ENCODE measurements at places on chromosomes 7 and 10.

DNA sequence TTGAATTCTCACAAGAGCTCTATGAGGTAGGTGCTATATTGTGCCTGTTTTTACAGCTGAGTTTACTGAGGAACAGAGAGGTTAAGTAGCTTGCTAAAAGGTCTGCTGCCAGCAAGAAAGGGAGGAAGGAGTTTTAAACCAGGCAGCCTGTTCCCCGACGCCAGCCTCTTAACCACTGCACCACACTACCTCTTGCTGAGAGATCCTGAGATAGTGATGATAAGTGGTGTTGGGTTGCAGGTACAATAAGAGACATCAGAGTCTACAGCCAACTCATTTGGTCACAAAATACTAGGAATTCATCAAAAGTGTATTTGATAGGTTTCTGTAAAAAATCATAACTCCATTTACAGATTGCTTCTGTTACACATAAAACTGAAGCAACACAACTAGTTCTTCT, 8.0 kb downstream of the CCDC71L start:
- no peak for DNase-seq

DNA sequence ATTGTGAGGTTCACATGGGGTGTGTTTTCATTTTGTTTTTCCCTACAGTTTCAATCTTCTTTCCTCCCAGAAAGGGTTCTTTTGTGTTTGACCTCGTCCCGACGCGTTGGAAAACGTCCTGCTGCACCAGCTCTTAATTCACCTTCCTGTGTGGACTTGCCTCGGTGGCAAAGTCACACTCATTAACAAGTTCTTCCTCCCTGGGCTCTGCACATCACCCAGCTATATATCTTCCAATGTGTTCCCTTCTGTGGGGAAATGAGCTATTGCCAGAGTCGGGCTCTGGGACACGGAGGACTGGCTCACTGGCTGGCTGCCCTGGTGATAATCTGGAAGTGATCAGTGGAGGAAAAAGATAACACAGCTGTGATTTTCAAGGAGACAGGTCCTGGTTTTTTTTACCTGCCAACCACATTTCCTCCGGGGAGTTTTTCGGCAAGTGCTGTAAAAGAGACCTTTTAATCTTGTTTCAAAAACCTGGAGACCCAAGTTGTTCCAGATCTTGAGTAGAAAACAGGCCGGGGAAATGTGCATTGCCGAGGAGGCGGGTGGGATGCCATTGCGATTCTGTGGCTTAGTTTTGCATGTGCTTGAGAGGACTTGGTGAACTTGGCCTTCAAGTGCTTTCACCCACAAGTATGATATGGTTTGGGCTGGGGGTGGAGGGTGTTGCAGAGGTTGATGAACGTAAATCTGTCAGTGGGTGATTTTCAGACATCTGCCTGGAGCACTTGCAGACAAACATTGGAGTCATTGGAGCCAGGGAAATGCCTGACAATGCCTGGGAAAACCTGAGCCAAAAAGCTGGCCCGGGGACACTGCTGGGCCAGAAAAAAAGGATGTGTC, 96.5 kb upstream of the CREB5 start:
- DNase-seq, result no peak

DNA sequence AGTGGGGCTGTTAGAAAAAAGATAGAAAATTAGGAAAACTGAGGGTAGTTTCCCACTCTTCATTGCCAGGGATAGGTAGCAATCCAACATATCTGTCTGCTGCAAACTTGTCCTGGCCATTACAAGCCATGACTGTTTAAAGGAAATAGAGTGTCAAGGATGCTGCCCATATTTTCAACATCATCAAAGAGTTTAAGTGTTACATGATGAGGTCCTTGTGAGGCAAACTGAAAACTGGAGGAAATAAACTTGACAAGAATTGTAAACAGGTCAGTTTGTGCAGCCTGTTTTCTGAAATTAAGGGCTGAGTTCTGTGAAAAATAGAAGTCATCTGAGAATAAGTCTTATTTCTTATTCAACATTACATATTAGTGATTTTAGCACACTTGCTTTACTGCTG, 78.0 kb downstream of the VWDE start:
- DNase-seq, result no peak

DNA sequence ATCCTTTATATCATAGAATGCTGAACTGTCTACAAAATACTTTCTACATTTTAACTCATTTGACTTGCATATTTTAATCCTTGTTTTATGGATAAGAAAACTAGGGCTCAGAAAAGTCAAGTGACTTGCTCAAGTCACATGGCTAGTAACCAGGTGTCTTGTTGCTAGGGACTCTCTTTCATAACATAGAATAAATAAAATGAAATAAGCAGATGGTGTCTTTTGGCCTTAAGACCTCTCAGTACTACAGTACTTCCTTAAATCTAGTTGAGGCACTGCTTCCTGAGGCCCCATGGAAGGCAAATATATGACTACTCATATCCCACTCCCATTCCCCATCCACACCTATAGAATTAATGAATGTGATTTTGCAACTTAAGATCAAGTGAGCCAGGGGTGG, 87.9 kb downstream of the CDK6 start:
- no peak for DNase-seq

DNA sequence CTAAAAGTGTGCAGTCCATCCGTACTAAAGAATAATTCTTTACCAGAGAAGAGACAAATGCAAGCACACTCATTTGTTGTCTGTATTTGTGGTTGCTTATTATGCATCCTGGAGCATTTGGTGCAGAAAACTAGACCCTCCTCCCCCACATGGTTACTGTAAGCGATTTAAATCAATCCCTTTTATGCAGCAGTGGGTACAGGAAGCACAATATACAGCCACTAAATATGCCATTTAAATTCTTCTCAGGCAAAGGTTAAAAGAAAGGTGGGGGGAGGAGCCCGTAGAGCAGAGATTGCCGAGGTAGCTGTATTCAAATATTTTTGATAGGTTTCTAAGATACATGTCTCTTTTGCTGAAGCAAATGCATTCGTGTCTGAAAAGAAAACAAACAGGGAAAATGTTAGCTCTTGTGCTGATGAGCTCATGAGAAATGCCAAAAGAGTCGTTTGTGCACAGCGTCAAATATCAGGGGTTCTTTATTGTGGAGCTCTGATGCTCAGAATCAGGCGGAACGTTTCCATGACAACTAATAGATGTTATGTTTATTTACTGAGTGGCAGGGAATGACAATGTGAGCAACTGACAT, 131.3 kb upstream of the NPVF start:
- peak; percentile 35 for DNase-seq

DNA sequence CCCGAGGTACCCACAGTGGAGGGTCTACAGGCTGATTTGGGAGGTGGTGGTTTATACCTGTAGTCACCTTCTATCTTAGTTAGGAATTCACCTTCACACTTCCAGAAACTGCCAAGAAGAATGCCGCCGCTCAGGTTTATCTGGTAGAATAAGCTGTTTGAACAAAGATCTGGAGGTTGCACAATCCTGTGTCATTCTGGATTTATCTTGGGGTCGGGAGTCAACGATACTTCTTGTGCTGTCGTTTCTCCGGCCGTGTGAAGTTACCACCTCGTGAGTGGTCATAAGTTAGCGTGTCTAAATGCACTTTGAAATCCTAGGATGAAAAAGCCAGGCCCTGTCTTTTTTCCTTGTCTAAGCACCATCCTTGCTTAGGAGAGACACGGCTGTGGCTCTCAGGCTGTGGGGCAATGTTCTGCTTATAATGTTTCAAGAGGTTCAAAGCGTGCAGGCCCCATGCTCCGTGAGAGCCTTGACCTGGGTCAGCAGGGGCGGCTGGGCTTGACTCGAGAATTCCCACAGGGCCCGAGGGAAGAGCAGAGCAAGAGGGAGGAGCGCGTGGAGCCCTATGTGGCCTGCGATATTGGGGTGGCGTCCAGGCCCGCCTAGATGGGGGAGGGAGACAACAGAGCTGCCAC, 35.5 kb downstream of the GRIFIN start:
- DNase-seq, result no peak

- no peak for DNase-seq
These were observed 728 bp downstream of the PARD3 start for GRCh38 chr10:34814223-34814912.

DNA sequence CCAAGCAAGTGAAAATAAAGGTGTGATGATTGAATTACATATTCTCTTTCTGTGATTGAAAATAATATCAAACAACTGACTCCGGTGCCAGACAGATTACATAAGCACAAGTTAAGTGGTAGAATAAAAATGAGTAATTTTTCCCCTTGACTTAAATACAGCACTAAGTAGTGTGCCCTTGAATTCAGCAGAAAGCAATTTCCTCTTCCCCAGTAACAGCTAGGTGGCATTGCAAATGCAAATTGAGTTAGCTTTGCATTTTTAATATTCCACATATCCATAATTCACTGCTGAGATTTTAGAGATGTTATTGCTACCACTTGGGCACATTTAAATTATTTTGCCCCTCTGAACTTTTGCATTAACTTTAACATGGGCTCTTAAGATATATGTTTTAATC, 89.8 kb upstream of the NPVF start:
- DNase-seq, result no peak

DNA sequence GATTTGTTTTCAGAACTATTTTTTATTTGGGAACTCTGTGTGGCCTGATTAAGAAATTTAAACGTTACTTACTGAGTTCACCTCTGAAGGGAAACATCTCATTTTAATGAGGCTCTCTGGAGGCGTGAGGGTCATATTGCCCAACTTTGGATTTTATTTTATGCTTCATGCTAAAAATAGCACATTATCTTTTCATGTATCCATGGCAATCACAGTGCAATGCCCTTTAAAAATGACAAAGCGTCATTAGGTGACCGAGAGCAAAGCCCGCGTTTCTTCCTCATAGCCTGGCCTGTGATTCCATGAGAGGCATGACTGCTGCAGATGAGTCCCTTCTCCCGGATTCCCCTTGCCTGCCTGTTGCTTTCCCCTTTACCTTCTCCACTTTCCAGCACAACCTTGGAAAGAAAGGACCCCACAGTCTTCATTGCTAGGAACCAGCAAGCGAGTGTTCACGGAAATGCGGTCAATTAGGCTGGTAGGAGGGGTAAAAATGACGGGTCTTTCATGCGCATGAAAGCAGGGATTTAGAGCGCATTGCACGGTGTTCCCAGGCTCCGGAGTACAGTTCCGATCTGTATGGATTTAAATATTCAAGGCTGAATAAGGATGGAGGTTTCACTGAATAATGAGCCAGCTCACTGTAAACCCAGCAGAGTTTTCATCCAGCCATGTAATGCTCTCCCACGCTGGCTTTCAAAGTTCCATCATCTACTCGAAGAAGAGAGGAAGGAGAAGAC, 98.2 kb upstream of the PITRM1 start:
- no peak for DNase-seq

All from hypothalamus (tissue), 51 donors.